Fibroblast of skin of right quadriceps (primary cell): ENCODE measurements at places on chromosomes 6 and 20.
A peak's percentile ranks its signal among the peaks of the same experiment; 100 is the strongest.

- peak; percentile 89 for DNase-seq
Observed at GRCh38 chr6:27592481-27593199, 119.7 kb upstream of the ZNF184 start.

DNA sequence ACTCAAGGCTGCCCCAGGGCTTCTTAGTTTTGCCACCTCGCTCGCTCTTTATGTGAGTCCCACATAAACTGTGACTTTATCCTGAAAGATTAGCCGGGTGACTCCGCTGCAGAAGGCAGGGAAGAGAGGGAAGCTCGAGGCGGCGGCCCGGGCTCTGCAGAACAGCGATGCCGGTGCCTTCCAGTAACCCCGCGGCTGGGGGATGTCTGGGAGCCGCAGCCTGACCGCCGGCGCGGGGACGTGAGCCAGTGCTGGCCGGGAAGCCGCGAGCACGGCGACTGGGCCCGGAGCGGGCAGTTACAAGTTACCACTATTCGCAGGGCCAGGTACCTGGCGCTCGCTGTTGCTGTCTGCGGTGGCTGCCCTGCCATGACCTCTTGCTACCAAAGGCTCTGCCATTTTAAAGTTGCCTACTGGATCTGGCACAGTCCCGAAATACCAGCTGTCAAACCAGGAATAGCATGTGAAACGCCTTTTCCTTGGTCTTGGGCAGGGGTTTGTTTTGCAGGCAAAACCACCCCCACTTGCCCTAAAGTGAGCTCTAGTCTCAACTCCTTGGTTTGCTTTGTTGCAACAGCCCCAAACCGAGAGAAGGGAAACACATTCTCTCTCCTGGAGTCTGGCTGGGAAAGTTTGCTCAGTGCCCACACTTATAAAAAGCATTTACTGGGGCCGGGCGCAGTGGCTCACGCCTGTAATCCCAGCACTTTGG, 124.0 kb upstream of the SLC2A12 start:
- DNase-seq: no peak

GRCh38 chr6:13794184-13794583, 20.2 kb downstream of the MCUR1 start:
- peak; percentile 93 for DNase-seq

DNA sequence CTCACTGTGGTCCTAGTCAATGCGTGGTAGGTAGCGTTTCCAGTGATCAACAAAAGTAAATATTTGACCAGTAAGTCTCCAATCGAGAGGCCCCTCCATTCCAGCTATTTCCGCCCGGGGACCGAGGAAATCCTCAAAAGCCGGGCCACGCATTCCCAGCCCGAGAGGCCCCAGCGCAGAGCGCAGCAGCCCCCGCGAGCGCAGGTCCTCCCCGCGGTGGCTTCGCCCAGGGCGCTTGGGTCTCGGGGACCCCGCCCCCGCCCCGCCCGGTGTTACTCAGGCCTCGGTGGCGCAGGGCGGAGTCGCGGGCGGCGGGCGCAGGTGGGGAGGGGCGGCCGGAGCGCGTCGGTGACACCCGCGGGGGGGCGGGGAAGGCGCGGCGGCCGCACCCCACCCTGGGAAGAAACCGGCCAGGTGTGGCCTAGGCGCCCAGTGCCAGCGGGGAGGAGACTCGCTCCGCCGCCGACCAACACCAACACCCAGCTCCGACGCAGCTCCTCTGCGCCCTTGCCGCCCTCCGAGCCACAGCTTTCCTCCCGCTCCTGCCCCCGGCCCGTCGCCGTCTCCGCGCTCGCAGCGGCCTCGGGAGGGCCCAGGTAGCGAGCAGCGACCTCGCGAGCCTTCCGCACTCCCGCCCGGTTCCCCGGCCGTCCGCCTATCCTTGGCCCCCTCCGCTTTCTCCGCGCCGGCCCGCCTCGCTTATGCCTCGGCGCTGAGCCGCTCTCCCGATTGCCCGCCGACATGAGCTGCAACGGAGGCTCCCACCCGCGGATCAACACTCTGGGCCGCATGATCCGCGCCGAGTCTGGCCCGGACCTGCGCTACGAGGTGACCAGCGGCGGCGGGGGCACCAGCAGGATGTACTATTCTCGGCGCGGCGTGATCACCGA, at the start of gene DSP:
DSP (plus strand) TSS at position 497 of the 890 bp plus-strand sequence; CDS start at position 742, 245 bp downstream.
- DNase-seq: peak; percentile 50

- no peak for DNase-seq
Observed at GRCh38 chr6:67639161-67639560, 995.9 kb upstream of the ADGRB3 start.
